ENCODE measurements at places on chromosomes 4 and X.
A peak's percentile ranks its signal among the peaks of the same experiment; 100 is the strongest.

DNA sequence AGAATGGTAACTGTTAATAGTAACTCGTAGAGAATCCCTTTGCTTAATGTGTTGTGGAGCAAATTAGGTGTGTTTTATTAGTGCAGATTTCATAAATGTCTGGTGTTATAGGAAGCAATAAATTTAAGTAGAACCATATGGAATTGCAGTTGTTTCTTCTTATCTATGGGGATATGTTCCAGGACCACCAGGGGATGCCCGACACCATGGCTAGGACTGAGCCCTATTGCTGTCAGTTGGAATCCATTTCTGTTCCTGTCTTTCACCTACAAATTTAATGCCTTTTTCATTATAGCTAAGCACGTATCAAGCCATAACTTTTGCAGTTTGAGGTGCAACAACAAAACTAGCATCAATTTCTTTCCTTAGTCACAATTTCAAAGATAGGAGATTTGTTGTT lies 72.5 kb downstream of the DDIT4L start:
- DNase-seq = no peak

DNA sequence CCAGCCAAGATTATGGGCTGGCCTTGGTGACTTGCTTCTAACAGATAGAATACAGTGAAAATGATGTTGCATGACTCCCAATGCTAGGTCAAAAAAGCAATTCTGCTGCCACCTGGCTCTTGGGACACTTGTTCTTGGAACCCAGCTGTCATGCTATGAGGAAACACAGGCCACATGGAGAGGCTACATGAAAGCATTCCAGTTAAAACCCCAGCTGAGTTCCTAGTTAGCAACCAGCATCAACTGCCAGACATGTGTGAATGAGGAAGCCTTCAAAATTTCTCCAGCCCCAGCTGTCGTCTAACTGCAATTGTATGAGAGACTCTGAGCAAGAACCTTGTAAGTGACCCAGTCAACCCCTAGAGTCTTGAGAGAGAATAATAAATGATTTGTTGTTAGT lies 105.2 kb upstream of the FGF16 start:
- DNase-seq = no peak

GRCh38 chr4:53476232-53477037 lies 99.0 kb downstream of the FIP1L1 start:
- DNase-seq = peak; percentile 66

DNA sequence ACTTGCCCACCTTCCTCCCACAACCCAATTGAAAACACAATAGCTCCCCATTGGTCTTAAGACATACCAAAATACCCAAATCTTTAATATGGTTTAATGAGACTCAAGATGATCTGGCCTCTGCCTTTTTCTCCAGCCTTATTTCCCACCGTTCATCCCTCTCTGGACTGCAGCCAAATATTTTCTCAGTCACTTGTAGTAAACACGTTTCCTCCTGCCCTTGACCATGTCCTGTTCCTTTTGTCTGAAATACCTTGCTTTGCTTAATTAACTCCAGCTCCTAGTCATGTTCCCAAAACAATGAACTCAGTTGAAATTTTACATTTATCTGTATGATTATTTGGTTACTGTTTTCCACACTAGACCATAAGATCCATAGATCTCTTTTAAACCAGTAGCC lies 8.4 kb upstream of the NUP54 start:
- no peak for DNase-seq

DNA sequence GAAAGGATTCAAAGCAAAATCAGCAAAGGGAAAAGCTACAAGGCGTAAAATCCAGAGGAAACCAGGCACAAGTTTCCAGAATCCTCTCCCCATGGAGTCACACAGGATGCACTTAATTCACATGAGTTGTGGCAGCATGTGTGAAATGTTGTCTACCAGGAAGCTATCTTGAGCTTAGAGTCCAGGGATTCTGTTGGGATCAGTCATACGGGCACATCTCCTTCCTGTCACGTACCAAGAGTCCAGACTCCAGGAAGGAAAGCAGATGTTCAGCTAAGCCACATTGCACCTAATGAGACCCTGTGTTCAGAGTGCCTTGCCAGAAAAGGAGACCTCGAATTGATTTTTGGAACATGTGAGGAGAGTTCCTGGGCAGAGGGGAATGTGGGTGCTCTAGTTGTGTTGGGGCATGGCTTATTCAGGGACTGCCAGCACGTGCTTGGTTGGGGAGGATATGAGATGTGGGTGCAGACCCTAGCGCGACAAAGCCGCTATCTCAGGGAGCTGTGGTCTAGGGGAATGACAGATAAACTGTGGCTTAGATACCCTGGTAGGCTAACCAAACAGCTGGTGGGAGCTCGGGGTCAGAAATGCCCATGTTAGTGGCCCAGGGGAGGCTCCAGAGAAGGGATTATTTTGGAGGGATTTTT lies 70.0 kb downstream of the EVC start:
- no peak for DNase-seq

GRCh38 chr4:101871962-101872676 lies 81.6 kb downstream of the BANK1 start:
- no peak for DNase-seq

DNA sequence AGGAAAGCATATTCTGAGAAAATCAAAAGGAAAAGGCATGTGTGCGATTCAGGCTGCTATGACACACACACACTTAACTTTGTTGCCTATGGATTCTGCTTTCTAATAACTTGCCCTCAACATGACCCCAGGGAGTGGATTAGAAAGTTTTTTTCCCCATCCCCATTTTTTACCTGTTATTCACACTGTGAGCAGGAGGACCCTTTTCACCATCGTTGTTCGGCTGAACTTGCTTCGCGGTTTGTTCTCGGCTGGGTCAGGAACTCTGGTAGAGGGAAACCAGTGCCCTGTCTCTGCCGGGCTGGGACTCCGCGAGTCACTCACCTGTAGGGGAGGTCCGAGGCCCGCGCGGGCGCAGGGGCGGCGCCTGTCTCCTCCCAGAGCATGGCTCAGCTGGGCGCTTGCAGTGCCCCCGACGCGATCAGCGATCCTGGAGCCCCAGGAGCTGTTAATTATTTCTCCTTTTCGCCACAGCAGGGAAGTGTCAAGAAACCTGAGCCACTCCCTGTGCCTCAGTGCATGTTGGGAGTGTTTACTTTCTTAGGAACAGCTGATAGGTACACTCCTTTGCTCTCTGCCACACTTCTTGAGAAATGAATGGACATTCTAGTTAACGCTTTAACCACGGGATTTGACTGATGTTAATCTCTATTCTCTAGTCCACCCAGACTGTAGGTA lies at the start of gene RASSF6:
RASSF6 (minus strand) TSS at position 322 of the 678 bp plus-strand sequence. CDS start 8,641 bp downstream, outside the sequence.
- DNase-seq = peak; percentile 94

DNA sequence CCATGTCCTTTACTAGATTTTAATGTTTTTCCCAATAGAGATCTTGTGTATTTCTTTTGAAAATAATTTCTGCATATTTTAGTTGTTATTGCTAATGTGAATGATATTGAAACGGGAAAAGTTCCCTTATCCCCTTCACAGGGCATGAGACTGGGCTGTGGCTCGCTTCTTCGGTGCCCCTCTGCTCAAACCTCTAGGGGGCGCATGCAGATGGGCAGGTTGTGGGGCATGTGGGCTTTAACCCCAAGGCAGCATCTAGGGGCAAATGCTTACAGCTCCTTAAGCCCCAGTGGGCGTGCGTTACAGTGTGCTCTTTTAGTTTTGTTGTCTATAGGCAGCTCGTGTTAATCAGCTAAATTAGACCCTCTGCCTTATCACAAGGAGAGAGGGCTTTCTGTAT lies 194.7 kb downstream of the OPHN1 start:
- no peak for DNase-seq

GRCh38 chrX:106201502-106202178 lies 33.5 kb downstream of the PWWP3B start:
- no peak for DNase-seq

GRCh38 chr4:3475713-3476260 lies 12.7 kb downstream of the DOK7 start:
- no peak for DNase-seq

DNA sequence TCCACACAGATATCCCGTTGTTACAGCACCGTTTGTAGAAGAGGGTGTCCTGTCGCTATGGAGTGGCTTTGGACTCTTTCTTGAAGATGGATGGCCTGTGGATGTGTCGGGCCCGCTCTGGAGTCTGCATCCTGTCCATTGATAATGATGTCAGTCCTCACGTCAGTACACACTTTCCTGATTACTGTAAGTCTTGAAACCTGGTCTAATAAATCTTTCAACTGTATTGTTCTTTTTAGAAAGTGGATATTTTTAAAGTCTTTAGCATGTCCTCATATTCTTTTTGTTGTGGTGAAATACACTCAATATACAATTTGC lies 14.9 kb downstream of the MSANTD1 start:
- no peak for DNase-seq

DNA sequence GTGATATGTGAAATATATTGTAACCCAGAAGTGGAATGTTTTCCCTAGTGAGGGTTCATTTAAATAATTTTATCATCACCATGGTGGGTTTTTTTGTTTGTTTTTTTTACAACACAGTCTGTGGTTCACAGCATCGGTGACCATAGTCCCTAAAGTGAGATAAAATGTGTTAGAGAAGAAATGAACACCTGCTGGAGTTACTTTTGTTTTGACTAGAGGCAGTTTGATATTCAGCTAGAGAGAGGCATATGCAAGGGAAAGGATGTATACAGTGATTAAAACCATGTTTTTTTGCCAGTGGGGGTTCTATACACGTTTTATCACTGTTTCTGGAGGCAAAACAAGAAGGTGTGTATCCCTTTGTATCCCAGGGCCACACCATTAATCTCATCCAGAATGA lies 541.5 kb downstream of the PCDH7 start:
- DNase-seq = no peak

DNA sequence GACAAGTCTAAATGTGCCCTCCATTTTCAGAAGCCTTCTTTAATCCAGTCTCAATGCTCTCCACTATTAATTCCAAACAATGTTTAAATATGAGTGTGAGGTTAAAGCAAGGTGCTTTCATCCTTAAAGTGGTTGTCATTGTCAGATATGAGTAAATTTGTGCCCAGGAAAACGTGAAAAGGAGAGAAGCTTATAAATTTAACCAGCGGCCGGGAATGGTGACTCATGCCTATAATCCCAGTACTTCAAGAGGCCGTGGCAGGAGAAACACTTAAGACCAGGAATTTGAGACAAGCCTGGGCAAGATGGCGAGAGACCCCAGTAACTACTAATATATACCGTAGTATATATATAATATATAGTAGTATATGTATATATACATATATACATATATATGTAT lies 270.0 kb downstream of the ARHGAP24 start:
- no peak for DNase-seq

- no peak for DNase-seq
Measured at GRCh38 chrX:132740316-132741123, 217.9 kb downstream of the HS6ST2 start.

DNA sequence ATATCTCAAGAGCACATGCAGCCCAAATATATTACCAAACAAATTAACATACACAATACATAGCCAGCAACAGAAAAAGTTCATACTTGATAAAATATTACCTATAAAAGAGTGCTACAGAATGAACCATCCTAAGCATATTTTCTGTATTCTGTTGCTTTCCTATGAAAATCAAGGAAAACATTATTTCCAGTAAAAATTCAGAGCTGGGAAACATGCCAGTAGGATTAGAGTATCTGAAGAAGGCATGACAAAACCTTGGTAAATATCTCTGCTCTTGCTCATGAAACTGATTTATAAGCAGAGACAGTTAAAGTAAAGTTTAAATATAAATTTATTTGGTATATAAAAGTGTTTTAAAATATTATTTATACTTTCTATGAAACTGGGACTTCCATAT lies 599.7 kb downstream of the ARAP2 start:
- DNase-seq = no peak

GRCh38 chrX:134186362-134187121 lies 50.4 kb upstream of the CCDC160 start:
- DNase-seq = no peak
